HS-27A (cell line): ENCODE measurements at places on chromosomes 5 and 9.

DNA sequence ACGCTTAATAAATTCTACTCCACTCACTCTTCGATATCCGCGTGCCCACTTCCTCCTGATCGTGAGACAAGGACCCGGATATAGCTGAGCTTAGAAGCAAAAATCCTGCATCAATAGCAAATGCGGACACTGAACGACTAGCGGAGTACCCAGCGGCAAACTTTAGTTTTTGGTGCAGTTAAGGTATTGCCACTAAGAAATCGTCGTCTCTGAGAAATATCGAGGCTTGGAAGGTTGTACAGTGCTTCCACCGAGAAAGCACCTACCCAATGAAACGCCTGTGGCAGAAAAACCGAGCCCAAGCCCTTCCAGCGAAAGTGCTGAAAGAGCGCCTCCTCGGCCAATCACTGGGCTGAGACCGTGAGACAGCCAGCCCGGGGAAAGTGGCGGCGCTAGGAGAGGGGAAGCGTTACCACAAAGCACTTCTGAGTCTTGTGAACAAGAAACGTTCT lies 32.2 kb downstream of the ANXA2R start:
- DNase-seq: no peak

DNA sequence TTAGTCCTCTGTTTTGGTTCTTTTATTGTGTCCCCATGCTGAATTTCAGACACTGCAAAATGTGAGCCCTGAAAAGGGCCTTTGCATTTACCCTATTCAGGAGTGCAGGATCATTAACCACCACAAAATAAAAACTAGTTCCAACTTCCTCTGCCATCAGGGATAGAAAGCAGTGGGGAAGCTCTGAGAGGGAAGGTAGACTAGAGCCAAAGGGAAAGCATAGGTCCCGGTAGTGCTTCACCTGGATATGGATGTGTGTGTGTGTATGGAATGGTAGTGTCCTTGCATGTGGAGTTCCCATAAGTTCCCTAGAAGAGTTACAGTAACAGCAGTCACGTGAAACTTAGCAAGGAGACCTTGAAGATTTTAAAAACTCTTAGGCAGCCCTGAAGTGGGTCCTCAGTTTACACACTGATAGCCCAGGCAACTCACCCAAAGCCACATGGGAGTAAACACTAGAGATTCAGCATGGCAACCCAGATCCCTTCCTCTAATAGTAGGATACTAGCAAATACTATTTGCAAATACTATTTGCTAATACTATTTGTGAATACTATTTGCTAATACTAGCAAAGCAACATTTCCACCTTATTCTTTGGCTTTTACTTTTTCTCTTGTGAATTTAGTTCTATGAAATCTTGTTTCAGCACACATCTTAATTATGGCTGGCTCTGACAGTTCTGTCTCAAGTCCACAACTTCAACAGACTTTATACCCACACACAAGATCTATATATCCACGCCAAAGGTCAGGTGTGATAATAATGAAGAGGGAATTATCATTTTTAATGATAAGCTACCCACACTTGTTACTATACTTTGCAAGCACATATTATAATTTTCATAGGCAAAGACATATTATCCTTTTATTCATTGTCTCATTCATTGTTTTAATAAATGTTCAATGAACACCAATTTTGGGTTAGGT lies 70.4 kb upstream of the IFNE start:
- DNase-seq: no peak

DNA sequence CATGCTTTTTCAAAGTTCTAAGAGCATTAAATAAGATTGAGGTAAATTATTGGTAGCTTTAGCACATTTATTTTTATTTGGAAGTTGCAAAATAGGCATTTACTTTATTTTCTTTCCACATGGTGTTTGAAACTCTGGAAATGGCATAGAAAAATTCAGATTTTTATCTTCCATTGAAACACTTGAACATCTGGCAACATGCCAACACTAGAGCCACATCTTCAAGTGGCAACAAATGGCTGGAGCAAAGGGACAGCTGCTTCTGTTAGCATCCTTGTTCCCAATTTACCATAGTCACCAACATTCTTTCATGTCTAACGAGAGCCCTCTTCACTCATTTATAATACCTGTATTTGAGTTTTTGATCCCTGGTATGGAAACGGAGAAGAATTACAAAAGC lies 539.9 kb downstream of the ZNF608 start:
- no peak for DNase-seq

DNA sequence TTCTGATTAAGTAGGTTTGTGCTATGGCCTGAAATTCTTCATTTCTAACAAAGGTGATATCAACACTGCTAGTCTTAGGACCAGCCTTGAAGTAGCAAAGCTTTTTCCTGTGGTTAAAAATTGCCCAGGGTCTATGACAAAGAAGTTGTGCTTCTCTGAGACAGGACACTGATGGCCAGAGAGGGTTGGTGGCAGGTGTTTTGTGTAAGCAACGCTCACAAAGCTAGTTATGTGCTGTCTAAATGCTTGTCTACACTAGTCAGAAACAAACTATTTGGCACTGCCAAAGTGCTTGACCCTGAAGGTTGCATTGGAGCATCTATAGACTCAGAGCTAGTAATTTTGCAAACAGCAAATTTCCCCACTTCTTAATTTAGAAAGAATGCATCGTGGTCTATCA lies 44.1 kb upstream of the SELENOP start:
- no peak for DNase-seq

GRCh38 chr5:108760512-108760911 lies 12.8 kb downstream of the FER start:
- no peak for DNase-seq

DNA sequence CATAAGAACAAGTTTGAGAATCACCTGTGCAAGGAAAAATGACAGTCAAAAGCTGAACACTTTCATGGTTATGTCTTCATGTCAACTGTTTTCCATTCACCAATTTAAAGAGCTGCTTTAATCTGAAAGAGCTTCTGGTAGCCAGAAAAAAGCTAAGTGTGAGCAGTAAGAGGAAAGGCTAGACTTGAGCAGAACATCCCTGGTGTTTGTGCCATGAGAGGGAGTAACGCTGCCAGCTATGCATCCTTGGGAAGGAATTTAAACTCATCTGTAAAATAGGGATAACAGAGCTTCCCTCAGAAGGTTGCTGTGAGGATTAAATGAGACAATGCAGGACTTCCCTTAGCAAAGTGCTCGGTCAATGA lies 193.7 kb downstream of the MAPKAP1 start:
- DNase-seq: no peak

DNA sequence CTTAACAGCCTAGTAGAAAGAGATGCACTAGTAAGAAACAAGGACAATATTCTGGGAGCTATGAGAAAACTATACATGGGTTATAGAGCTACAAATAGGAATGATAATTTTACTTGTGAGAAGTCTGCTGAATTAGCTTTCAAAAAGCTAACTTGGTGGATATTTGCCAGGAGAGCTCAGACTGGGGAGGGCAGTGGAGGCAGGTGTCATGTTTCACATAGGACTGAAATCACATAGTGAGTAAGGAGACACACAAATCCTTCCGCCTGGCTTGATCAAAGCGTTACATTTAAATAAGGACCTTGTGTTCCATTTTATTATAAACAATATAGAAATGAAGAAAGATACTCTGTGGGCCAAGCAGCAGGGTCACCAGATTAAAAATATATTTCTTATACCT lies 235.0 kb downstream of the ISL1 start:
- no peak for DNase-seq

GRCh38 chr5:132277971-132278853 lies 16.0 kb upstream of the SLC22A4 start:
- DNase-seq: no peak

DNA sequence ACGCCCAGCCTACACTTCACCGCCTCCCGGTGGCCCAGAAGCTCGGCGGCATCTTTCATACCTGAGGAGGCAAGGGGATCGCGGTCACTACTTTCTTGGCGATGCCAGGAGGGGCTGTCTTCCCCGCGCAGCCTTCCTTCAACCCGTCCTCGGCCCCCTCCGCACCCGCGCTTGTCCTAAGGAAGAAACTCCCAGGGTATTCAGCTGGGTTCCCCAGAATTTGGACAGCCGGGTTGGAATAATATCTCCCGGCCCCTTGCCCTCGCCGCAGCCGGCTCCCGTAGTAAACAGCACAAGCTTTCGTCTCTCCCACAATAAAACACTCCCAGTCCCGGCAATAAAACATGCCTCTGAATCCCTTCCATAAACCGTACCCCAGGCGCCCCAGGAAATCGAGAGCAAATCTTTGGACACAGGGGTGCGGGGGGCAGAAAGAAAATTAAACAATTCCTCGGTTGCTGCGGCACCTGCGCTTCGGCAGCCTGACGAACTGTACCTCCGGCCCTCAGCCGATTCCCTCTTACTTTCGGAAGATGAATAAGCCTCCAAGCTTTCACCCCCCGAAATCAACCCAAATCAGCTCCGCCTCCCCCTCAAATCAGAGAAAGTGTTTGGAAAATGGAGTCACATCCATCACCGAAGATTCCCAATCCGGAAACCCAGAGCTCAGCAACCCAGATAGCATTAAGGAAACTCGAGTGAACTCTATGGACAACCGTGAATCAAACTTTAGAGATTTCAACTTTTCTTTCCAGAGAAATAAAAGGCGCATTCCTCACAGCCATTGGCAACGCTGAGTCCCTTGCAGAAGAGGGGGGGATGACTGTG lies 1.1 kb downstream of the OTP start:
- no peak for DNase-seq

- DNase-seq: peak; percentile 42
These were observed at the start of gene ACER2 for GRCh38 chr9:19408693-19409400. Gene ACER2, plus strand, starts transcription at chr9:19409009. Its CDS starts 76 bp downstream, at chr9:19409085.

DNA sequence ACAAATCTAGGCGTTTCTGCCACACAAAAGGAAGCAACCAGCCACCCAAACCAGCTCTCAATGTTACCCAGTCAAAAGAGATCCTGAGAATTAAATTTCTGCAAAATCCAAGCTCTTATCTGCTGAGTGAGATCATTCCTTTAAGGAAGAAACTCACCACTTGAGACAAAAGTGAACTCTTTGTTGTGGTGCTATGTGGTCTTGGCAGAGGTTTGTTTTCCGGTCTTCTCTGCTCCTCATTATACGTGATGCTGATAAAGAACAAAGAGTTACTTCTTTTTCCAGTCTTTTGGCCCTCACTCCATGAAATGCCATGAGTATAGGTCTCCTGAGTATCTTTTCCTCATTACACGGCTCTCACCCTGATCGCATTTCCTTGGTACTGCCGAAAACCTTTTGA lies 82.1 kb downstream of the PRKACG start:
- DNase-seq: no peak

DNA sequence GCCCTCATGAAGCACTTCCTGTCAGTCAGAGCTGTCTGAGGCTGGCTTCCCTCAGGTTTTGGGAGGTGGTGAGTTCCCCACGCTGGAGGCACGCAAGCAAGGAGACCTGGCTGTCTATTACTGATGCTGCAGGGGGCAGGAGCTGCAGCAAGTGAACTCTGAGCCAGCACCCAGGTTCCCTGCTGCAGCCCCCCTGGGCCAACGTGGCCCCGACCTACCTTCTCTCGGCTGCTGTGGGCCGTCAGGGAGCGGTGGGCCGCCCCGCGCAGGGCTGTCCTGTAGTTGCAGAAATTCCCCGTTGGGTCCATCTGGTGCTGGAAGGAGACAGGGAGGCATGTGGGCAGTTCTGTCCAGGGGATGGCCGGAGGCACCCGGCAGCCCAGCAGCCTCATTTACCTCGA lies 46.8 kb upstream of the RNF130 start:
- DNase-seq: no peak

GRCh38 chr5:106508894-106509293 lies 1161.8 kb downstream of the EFNA5 start:
- DNase-seq: no peak

DNA sequence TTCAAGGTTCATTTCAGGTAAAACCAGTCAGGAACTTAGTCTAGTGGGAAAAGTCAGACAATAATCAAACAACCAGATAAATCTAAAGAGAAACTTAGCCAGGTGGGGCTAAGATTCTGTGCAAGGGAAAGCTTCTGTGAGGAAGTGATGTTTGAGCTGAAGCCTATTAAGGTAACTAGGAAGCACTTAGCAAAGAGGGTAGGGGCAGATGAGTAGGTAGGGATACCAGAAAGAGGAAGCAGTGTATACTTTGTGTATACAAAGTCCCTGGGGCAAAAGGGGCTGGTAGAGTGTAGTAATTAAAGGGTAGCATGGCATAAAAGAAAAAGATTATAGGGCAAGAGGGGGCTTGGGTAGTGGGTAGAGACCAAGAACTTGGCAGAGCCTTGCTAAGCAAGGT lies 3.6 kb upstream of the SPATA24 start:
- no peak for DNase-seq

DNA sequence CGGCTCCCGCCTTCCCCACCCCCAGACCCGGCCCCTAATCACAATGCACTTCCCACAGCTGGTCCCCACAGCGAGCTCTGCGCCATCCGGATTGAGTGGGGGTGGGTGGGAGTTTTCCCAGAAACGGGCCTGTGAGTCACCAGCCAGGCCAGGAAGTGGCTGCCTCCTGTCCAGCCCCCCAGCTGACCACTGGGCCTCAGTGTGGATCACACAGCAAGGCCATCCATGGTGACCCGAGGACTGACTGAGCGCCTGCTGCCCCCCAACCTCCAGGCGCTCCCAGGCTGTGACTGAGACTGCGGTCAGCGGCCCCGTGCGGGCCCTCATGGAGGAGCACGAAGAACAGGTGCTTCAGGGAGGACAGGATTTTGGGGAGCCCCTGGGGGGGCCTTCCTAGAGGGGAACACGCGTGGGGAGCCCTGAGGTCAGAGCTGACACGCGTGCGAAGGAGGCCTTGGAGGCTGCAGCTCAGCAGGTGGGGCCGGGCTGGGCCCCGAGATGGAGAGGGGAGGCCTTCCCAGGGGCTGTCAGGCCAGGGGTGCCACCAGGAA lies 48.3 kb upstream of the EGFL7 start:
- peak; percentile 19 for DNase-seq

- no peak for DNase-seq
These were observed 21.0 kb upstream of the ALDH1B1 start for GRCh38 chr9:38371495-38371894.

DNA sequence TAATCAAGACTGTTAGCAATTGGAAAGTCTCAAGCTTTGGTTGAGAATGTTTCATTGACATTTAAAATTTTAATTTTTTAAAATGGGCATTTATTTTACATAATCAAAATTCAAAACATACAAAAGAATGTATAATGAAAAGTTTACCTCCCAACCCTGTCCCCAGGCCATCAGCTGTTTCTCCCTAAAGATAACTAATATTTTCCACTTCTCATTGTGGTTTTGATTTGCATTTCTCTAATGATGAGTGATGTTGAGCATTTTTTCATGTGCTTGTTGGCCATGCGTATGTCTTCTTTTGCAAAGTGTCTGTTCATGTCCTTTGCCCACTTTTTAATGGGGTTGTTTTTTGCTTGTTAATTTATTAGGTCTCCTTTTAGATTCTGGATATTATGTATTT lies 11.4 kb upstream of the MACIR start:
- DNase-seq: no peak

- peak; percentile 87 for DNase-seq
These were observed 77.7 kb downstream of the FOXD1 start for GRCh38 chr5:73370640-73371583.
